CD4-positive, alpha-beta T cell treated with Interleukin-2 at 100 ng/mL for 4 hours (primary cell): ENCODE measurements at places on chromosomes 5 and 9.
A peak's percentile ranks its signal among the peaks of the same experiment; 100 is the strongest.

DNA sequence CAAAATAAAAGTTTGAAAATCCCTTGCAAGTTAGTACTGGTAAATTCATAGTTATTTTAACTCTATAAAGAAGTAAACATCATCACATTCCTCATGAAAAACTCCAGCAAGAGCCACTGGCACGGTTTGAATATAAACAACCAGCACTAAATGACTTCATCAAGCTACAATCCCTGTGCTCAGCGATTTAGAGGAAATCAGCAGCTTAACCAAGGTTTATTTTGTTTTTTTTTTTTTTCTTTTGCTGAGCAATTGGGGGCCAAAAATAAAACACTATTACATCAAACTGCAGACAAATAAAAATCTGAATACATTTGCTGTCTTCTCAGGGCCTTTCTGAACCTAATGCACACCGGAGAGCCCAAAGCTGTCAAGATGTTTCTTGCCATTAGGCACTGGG lies 106.2 kb upstream of the SLC24A2 start:
- DNase-seq, result no peak

DNA sequence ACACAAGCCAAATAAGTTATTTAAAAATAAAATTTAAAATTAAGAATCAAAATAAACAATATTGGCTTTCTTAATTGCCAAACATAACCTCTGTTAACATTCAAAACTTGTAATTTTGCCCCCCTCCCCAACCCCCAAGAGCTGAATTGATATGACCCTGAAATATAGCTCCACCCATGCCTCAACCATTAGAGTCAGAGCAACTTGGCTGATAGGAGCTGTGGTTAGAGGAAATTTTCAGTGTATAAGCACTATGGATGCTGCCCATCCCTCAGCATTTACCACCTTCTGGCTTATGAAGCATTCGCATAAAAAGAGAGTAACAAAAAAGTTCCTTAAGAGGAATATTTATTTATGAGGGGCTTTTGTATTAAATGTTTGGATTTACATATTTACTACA lies 6.1 kb downstream of the POC5 start:
- no peak for DNase-seq

DNA sequence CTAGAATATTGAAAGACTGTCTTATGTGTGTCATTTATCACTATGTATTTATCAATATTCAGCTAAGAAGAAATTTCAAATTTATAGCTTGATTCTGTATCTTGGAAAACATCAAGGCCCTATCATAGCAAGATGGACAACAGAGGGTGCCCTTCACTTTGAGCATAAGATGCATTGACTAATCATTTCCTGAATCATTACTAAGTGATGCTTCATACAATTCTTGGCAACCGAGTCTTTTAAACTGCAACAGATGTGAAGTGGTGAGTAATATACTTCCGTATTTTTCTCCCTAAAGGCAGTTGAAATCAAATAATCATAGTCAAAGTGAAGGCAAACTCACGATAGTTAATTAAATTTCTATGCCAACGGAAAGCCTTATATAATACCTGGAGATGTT lies 318.6 kb upstream of the RGMB start:
- DNase-seq, result no peak

DNA sequence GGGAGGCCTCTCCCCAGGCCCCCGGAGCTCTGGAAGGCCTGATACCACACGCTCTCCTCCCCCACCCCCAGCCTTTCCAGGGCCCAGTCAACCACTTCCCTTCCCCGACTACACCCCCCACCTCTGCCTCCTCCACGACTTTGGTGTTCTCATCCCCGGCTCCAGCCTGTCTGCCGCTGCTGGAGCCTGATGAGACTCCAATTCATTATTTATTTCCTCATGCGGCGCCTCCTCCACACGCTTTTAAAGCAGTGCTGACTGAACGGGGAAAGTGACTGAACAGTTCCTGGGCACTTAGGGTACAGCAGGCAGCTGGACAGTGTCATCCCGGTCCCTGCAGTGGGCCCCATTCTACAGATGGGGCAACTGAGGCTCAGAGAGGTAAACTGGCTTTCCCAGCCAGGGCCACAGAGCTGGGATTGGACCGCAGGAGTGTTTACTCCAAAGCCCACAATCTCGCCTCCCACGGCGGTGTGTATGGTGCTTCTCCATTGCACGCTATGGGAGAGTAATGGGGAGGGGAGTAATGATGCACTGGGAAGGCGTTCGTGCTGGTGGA lies 15.9 kb upstream of the RPL26L1 start:
- no peak for DNase-seq

DNA sequence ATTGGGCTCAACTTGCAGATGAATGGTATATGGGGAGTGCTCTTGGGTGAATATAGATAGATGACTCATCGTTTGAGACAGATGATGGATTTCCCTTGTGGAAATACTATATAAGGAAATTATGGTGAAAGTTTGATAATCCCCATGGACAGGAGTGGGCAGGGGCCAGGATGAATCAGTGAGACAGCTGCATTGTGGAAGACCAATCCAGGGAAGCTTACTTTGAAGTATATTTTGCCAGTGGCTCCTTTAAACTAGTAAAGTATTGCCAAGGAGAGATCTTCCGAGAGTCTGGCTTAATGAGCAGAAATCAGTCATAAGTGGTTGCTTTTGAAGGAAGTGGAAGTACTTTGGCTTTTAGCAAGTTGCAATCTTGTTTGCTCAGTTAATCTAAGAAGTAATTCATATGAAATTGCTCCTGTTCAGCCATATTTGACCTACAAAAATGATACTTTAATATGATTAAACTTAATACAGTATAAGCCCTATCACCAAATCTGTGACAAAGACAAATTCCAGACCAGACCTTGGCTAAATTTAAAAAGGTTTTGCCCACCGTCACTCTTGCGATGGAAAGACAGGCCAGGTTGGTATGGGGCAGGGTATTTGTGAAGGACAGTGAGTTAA lies 9.3 kb upstream of the TNC start:
- DNase-seq, result no peak

DNA sequence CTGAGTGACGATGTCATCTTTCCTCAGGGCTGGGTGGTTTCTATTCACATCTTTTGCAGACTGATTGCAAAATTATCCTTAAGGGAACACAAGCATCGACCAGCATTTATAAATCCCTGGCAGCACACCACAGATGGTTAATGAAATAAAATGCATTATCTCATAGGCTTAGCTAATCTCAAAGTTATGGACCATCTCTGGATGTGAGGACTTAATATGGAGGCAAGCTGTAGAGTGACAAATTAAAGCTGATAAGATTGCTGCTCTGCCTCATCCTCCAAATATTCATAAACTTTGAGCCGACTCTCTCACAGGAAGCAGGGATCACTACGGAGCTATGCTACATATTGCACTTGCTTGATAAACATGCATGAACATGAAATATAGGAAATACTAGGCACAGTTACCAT lies 663.2 kb upstream of the RGMB start:
- DNase-seq, result no peak

- DNase-seq, result no peak
These were observed 54.1 kb downstream of the MAN2A1 start for GRCh38 chr5:109743770-109744212.

- no peak for DNase-seq
These were observed 15.6 kb downstream of the NIM1K start for GRCh38 chr5:43207601-43208000.

GRCh38 chr5:142390334-142390733 lies 65.5 kb upstream of the SPRY4 start:
- DNase-seq, result no peak

GRCh38 chr9:112382501-112383364 lies 2.8 kb downstream of the HSDL2 start:
- DNase-seq, result no peak

DNA sequence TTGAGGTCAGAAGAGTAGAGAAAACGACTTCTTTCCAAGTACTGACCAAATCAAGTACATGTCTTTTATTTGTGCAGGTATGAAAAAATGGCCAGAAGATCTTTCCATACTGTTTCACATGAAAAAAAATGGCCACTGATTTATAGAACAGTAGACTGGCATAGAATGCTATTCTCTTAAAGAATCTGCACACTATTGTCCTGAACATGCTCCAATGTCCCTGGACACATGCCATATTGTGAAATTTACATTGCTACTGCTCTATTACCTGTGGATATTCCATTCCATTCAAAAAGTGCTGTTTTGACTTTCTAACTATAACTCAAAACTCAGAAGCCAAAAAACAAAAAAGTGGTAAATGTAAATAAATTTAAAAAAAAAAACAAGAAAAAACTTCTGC lies 60.6 kb downstream of the FBXL17 start:
- no peak for DNase-seq

- peak; percentile 44 for DNase-seq
These were observed 23.4 kb downstream of the MINAR2 start for GRCh38 chr5:129771058-129771838.

- no peak for DNase-seq
These were observed 173.1 kb downstream of the SYK start for GRCh38 chr9:90974643-90975245.

DNA sequence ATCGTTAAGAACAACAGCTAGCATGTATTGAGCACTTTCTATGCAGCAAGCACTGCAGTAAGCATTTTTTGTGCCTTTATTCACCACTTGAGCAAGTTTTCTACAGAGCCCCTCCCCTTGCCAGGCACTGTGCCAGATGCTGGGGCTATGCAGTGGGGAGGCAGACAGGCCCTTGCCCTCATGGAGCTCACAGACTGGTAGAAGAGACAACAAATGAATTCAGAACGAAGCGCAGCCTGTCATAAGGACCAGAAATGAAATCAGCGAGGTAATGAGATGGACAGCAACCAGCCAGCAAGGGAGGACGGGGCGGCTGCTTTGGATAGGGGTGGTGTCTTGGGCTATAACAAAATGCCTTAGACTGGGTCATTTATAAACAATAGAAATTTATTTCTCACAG lies 68.8 kb downstream of the C9orf50 start:
- no peak for DNase-seq

GRCh38 chr5:142233083-142234032 lies 91.5 kb downstream of the SPRY4 start:
- DNase-seq, result no peak

DNA sequence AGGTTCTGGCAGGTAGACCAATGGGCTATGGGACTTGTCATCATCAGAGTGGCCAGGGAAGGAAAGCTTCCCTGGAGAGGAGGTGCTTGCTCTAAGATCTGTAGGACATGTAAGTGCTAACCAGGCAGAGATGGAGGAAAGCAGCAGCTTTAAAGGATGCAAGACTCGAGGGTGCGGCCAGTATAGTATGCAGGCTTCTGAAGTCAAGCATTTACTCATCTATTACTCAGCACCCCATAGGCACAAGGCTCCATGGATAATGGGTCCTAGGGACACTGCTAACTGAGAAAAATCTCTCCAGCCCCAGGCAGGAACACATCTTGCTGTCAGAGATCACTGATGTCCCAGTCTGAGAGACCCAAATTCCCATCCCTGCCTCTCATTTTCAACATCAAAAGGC lies 49.7 kb downstream of the WWC1 start:
- no peak for DNase-seq

DNA sequence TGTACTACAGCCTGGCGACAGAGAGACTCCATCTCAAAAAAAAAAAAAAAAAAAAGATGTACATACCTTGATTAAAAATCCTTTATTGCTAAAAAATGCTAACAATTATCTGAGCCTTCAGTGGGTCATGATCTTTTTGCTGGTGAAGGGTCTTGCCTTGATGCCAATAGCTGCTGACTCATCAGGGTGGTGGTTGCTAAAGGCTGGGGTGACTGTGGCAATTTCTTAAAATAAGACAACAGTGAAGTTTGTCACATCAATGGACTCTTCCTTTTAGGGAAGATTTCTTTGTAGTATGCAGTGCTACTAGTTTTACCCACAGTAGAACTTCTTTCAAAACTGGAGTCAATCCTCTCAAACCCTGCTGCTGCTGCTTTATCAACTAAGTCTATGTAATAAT lies 33.9 kb upstream of the OTULINL start:
- DNase-seq, result no peak

- DNase-seq, result no peak
These were observed 100.2 kb downstream of the MTX3 start for GRCh38 chr5:79890930-79891249.

- no peak for DNase-seq
These were observed 7.7 kb downstream of the GTF3C4 start for GRCh38 chr9:132677976-132678375.

GRCh38 chr5:38297830-38298608 lies 39.7 kb downstream of the EGFLAM start:
- DNase-seq, result no peak

GRCh38 chr9:82764061-82764668 lies 298.8 kb downstream of the RASEF start:
- DNase-seq, result no peak

DNA sequence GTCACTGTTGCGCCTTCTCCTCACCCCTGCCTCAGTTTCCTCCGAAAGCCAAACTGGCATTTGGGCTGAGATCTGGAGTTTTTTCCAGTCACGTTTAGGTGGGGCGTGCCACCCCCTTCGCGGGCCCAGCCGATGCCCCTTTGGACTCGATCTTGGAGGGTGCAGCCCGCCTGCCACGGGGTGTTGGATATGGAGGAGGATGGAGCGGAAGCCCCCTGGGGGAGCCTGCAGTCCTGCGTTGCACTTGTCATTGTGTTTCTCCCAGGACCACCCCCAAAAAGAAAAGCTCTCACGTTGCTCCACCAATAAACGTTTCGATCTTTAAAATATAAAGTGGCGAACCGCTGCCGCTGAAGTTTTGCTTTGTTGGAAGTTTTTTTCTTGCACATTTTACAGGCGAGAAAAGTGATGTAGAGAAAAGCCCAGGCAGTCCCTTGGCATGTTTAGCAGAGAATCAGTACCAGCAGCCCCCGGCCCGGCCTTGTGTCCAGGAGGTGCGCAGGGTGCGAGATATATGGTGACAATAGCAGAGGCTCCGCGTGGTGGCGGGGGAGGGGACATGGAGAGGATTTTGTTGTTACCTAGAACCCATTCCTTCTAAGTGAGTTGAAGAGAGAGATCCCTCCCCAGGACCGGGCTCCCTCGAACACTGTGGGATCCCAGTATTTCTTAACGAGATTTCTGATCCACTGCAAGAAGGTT lies 681 bp downstream of the F2R start:
- DNase-seq, result no peak

DNA sequence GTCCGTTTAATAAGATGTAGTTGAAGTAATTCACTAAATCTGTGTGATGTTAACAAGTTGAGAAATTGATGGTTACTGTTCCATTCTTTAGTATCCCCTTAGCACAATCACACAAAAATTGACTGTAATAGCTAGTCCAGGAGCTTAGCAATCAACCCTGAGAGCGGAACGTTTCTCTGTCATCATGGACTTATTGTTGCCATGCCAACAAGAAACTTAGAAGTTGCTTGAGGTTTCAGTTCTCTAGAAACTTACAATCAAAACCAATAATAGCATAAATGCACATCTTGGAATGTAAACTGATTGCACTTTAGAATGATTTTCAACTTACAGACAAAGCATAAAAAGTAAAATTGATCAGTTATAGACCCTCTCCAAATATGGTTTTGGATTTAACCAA lies 125.4 kb upstream of the ANKH start:
- DNase-seq, result no peak

- DNase-seq, result no peak
These were observed 8.8 kb upstream of the RNF183 start for GRCh38 chr9:113311961-113312360.

DNA sequence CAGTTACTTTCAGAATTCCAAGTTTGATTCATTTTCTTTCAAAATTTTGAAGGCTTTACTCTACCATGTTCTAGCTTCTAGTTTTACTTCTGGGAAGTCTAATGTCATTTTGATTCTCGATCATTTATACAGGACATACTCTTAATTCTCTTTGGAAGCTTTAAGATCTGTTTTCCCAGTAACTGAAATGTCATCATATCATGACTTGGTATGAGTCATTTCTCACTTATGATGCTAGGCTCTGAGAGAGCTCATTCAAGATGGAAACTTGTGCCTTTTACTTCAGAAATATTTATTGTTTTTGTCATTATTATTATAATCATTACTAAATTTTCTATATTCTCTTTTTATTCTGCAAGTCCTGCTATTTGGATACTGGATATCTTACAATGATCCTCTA lies 222.3 kb downstream of the PARP8 start:
- DNase-seq, result no peak
